NCI-H1105 treated with DMSO at 0.1 percent for 48 hours (cell line): ENCODE measurements at places on chromosomes 6 and 20.
A peak's percentile ranks its signal among the peaks of the same experiment; 100 is the strongest.

DNA sequence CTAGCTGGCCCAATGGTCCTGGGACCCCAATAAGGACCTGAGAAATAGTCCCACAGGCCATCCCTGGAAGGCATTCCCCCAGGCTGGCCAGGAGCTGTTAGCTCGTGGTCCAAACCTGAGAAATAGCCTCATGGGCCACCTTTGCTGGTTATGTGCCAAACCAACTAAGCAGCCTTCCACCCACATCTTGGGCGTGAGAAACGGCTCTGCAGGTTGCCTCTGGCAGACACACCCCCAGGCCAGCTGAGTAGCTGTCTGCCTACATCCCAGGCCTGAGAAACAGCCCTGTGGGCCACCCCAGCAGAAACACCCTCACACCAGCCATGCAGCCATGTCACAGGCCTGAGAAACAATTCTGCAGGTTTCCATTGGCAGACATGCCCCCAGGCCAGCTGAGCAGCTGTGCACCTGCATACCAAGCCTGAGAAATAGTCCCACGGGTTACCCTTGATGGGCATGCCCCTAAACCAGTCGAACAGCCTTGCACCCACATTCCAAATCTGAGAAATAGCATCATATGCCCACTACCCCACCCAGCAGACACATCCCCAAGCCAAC lies 567.8 kb upstream of the ID4 start:
- no peak for DNase-seq

- no peak for DNase-seq
Observed at GRCh38 chr6:90175627-90176538, 120.8 kb downstream of the BACH2 start.

DNA sequence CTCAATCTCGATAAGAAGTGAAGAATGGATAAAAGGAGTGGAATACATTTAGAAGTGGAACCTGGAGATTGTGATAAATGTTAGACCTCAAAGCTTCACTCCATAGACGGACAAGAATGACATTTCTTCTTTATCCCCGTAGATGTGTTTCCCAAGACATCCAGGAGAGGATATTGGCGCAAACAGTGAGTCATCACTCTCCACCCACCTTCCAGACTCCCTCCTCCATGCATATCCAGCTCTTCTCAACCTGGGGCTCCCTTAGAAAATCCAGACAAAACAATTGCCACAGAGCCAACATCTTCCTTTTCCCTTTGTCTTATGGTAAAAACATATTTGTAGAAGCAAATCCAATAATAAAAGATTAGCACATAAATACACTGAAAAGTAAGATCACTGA lies 586.1 kb downstream of the PTPRT start:
- no peak for DNase-seq

DNA sequence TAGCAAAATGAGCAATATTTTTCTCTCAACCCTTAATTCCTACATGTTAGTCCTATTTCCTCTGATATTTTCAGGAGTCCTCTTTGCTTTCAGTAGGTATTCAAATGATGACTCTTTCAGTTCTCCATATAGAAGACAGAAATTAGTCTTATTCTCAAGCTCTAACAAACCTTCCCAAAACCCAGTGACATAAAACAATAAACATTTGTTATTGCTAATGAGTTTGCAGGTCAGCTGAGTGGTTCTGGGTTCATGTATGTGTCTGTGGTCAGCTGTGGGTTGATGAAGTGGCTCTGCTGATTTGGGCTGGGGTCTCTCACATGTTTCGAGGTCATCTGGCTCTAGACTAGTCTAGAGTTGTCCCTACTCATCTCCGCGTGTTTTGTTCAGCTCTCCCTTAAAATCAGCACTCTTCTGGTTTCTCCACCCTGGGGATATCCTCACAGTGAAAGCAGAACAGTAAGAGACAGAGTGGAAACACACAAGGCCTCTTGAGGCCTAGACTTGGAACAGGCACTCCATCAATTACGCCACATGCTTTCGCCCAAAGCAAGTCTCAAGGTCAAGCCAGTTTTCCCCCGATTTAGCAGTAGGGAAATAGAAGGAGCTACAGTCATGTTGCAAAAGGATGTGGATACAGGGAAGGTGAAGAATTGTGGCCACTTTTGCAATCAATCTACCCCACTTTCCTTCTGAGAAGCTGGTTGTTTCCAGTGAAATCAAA lies 273.0 kb downstream of the PLCB1 start:
- DNase-seq, result no peak

DNA sequence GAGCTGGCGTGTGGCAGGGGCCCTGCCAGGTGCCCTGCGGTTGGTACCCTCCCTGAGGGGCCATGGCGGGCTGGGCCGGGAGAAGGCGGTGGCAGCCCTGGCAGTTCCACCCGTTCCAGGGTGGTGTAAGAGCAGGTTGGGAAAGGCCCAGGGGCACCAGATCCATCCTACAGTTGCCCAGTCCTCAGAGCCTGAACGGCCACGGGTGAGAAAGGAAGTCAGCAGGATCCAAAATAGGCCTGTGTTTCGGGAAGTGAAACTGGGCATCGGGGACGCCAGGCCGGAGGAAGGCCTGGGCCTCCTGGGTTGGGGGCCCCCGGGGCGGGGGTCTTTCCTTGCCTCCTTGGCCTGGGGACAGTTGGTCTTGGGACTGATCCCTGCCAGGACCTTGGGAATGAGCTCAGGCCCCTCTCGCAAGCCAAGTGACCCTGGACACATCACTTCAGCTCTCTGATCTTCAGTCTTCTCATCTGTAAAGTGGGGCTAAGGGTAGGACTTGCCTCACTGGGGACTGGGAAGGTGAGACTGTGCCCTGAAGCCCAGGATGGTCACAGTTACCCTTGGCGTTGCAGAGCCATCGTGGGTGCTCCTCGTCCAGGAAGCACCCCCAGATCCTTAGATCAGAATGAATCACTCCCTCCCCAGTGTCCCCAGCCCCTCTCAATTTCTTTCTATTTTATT lies 18.1 kb upstream of the NOL4L start:
- no peak for DNase-seq

- no peak for DNase-seq
Observed at GRCh38 chr6:29964518-29964886, 22.2 kb downstream of the HLA-A start.

GRCh38 chr6:95423331-95423730 lies 154.0 kb upstream of the MANEA start:
- DNase-seq, result no peak

GRCh38 chr6:55176958-55177357 lies 2.6 kb downstream of the HCRTR2 start:
- no peak for DNase-seq

- DNase-seq, result no peak
Observed at GRCh38 chr20:17859616-17860232, 108.9 kb downstream of the SNX5 start.

DNA sequence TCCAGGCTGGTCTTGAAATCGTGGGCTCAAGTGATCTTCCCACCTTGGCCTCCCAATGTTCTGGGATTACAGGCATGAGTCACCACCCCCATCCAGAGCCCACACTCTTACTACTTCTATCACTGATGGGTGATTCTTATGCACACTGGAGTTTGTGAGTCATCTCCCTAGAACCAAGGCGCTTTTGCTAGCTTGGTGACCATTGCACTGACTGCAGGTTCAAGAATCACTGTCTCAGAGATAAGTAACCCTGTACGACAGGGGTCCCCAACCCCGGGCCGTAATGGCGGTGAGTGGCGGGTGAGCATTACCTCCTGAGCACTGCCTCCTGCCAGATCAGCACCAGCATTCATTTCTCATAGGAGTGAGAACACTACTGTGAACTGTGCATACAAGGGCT lies 118.8 kb downstream of the MAP3K7 start:
- DNase-seq, result no peak

GRCh38 chr6:67717281-67717680 lies 917.8 kb upstream of the ADGRB3 start:
- DNase-seq, result no peak

GRCh38 chr20:37344506-37345338 lies 1.2 kb upstream of the SRC start:
- no peak for DNase-seq

GRCh38 chr6:145904391-145904790 lies 59.8 kb downstream of the SHPRH start:
- DNase-seq, result no peak

- no peak for DNase-seq
Observed at GRCh38 chr20:56616716-56617115, 12.4 kb upstream of the TFAP2C start.

- no peak for DNase-seq
Observed at GRCh38 chr6:132568611-132569010, 1.5 kb upstream of the TAAR6 start.

GRCh38 chr6:30396833-30397479 lies 52.0 kb downstream of the RPP21 start:
- DNase-seq, result peak; percentile 73

DNA sequence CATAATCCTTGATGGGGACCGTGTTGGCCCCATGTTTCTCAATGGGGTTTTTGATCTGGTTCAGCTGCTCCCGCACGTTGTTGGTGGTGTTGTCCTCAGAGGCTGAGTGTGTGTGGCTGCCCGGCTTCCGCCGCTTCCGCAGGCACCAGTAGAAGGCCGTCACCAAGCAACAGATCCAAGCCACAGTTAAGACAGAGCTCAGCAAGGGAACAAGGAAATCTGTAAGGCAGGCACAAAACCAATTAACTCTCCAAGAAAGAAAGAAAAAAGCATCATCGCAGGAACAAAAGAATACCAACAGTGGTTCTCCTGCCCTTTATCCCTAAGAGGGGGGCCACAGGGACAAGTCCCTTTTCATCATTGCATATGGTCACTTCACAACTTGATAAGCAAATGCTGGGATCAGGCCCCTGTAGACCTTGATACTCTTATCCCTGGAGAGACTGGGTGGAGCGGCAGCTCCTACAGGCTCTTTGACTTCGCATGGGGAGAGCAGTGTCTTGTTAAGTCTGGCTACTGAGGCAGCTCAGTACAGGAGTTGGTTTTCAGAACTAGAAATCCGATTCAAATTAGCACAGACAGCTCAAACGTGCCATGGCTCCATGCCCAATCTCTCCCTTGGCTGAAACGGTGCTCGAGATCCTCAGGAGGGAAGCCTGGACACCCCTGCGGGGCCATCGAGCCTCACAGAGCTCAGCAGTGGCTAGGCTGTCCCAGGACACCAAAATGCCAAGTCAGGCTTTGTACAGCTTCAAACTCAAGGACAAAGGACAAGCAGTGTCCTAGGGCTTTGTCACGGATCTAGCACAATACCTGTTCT lies 33.9 kb downstream of the JAG1 start:
- no peak for DNase-seq

GRCh38 chr6:154277629-154278017 lies 79.0 kb downstream of the IPCEF1 start:
- no peak for DNase-seq

- DNase-seq, result peak; percentile 20
Observed at GRCh38 chr6:106090001-106090400, 3.9 kb downstream of the PRDM1 start.

- no peak for DNase-seq
Observed at GRCh38 chr6:46392294-46392693, 99.0 kb downstream of the RCAN2 start.

- DNase-seq, result peak; percentile 41
Observed at GRCh38 chr20:37882961-37883712, 19.8 kb upstream of the VSTM2L start.

DNA sequence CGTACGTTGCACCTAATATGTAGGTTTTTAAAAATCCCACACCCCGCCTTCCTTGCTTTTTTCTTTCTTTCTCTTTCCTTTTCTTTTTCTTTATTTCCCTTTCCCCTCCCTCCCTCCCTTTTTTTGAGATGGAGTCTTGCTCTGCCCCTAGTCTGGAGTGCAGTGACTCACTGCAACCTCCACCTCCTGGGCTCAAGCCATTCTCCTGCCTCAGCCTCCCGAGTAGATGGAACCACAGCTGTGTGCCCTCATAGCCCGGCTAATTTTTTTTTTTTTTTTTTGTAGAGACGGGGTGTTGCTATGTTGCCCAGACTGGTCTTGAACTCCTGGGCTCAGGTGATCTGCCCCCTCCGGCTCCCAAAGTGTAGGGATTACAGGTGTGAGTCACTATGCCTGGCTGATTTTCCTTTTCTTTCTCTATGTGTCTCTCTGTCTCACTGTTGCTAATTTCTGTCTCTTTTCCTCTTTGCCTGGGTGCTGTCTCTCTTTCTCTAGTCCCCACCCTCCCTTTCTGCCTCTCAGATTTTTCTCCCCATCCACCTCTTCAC lies 61.2 kb downstream of the SRC start:
- DNase-seq, result no peak
